Mucosa of gallbladder (tissue), 1 donor: ENCODE measurements at places on chromosomes 4 and X.

DNA sequence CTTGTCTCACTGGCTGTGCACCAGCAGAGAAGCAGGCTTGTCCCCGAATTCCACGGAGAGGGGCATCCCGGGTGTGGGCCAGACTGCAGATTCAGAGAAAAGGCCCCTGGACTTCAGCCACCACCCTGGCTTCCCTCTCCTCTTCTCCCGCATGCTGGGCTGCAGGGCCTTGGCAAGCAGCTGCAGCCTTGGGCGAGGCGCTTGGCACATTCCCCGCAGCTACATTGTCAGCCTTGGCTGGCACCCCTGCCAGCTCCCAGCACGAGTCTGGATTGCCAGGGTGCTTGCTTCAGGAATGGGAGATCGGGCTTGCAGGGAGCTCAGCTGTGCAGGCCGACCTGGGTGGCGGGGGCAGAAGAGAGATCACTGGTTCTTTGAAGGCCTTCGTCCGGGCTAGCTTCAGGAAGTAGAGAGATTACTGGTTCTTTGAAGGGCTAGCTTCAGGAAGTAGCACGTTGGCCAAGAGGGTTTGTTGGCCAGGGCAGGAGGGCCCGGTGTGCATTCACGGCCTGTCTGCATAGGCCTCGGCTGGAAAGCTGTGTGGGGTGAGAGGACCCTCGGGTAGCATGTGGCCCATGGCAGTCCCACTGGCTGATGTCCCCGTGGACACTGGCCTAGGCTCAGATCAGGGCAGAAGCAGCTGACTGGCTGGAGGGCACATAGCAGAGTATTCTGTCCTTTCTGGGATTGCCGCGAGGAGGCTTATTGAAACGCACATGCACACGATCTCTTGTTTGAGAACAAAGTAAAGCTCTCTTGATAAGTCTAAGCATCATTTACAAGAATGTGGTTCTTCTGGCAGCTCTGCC lies 2.7 kb downstream of the ABCD1 start:
- DNase-seq: peak; percentile 64

- DNase-seq: no peak
Observed at GRCh38 chr4:101961144-101961543, 170.6 kb downstream of the BANK1 start.

GRCh38 chr4:11014199-11014598 lies 329.6 kb upstream of the CLNK start:
- DNase-seq: no peak

DNA sequence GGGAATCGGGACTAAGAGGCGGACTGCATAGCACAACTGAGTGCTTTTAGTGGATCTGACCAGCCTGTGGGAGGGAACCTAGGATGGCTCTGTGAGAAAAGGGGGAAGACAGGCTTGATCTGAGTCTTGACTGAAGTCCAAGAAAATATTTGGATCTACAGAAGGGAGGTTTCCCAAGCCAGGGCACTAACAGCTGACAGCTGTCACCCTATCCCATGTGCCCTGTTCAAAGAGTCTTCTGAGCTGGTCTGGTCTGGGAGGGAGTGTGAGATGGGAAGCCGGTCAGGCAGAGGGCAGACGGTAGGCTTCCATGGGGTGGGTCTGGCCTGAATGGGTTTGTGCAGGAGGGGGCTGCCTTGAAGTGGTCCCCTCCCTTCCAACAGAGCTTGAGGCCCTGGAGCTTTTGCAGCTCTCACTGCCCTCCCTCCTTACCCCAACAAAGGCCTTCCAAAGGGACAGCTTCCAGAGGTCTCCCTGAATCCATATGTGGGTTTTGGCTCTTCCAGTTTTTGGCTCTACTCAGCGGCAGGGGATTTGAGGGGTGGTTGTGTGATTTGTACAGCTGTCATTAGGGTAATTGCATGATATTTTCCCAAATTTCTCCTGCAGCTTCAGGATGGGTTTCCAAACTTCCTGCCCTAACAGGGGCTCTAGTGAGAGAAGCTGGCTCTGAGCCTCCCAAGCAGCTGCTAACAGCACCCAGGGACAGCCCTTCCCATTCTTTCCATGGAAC lies 643.7 kb downstream of the BCOR start:
- DNase-seq: no peak

GRCh38 chrX:75655627-75656026 lies 129.4 kb downstream of the MAGEE2 start:
- DNase-seq: no peak

DNA sequence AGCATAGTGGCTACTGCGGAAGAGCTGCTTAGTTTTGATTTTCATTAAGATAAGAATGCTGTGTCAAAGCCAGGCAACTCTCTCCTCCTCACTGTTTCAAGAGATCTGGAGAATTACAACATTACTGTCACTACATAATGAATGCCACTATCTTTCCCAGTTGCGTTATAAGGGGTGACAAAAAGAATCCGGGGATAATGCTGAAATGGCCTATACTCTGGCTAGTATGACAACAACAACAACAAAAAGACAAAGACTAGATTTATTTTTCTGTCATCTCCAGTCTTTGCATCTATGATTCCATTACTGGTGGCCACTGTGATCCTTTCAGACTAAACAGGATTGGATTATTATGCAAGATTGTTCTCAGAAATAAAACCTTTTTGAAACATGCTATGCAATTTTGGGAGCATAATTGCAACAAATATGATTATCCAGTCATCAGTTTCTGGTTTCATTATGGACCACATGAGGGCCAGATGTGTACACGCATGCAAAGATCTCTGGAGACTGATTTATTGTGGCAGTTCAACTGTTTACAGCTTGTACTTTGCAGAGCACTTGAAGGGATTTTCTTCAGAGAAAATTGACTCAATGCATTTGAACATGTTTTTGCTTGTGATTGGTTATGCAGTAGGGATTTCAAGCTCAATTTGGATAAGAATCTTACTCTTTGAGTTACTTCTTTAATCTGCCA lies 31.1 kb upstream of the SPANXB1 start:
- no peak for DNase-seq

DNA sequence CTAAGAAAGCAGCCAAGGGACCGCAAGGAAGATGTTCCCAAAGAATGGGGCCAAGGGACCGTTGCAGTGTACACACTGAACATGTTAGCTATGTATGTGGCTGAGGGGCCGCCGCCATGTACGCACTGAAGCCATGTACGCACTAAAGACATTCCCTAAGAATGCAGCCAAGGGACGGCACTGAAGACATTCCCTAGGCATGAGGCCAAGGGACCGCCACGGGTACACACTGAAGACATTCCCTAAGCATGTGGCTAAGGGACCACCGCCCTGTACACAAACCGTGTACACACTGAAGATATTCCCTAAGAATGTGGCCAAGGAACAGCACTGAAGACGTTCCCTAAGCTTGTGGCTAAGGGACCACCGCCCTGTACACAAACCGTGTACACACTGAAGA lies 54.0 kb downstream of the DHRSX start:
- no peak for DNase-seq

GRCh38 chr4:74800310-74800709 lies 6.0 kb upstream of the BTC start:
- no peak for DNase-seq

DNA sequence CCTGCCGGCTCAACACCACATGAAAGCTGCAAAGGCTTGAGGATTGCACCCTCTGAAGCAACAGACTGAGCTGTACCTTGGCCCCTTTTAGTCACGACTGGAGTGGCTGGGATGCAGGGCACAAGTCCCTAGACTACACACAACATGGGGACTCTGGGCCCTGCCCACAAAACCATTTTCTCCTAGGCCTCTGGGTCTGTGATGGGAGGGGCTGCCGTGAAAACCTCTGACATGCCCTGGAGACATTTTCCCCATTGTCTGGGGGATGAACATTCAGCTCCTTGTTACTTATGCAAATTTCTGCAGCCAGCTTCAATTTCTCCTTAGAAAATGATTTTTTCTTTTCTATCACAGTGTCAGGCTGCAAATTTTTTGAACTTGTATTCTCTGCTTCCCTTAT lies 123.5 kb upstream of the SMARCAD1 start:
- no peak for DNase-seq

GRCh38 chrX:23694606-23695005 lies 27.3 kb downstream of the PRDX4 start:
- DNase-seq: peak; percentile 45

- peak; percentile 75 for DNase-seq
Observed at GRCh38 chr4:147362938-147363337, 118.0 kb upstream of the EDNRA start.

DNA sequence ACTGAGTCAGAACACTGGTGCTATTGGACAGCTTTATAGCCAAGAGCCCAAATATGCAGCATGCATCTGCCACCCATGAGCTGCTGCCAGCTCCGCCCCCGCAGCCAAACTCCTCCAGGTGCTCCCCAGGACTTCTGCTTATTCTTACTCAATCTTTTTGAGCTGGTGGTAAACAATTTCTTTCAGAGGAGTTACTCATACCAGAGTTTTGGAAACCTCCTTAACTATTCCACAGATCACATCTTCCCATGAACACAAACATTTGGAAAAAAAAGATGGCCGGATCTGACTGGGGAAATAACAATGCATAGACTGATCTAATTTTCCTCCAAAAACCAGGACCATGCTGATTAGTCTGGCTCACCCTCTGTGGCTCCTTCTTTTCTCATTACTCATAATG lies 399.9 kb downstream of the GPM6A start:
- no peak for DNase-seq

- peak; percentile 36 for DNase-seq
Observed at GRCh38 chrX:107204068-107204605, 2.1 kb downstream of the NUP62CL start.

DNA sequence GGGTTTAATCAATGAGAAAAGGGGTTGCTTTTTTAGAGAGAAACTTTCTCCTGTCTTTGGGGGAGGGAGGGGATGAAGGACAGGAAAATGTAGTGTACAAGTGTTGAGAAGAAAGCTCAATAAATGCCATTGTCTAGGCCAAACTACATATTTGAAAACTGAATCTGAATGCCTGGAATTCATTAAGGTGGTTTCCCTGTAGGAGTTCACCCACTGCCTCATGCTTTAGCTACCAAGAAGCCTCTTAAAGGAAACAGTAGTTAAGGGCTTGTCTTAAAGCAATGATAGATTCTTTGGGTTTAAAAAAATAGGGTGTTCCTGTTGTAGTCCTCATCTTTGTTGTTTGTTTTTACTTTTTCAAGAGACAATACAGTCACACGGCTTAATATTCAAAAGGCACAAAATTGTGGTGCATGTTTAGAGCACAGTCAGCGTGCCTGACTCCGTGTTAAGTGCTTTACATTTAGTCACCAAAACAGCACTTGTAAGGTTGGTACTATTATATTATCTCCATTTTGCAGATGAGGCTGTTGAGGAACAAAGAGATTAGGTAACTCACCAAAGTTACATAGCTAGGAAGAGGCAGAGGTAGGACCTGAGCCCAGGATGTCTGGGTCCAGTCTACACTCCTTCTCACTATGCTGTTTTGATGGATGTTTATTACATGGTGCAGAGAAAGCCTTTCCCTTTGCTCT lies 46.0 kb downstream of the FNIP2 start:
- DNase-seq: no peak

- DNase-seq: no peak
Observed at GRCh38 chr4:147854154-147854553, 122.3 kb downstream of the ARHGAP10 start.

DNA sequence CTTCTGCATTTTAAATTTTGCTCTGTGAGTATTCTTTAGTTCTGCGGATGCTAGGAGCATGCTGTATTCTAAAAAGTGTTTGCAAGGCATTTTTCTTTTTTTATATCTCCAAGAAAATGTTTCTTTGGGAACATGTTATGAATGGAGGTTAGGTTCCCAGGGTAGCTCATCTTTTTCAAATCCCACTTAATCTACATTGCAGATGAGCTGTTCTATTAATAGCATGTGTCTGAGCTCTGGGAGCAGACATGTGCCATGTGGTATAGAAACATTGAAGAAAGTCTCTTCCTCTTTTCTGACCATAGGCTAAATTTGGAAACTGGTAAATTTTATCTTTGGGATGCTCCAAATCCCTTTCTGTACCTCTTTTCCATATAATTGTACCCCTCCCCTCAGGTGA lies 23.2 kb downstream of the DIAPH2 start:
- DNase-seq: no peak

GRCh38 chr4:169128902-169129301 lies 118.8 kb upstream of the CBR4 start:
- no peak for DNase-seq

- no peak for DNase-seq
Observed at GRCh38 chr4:79563219-79563618, 155.2 kb upstream of the GK2 start.

GRCh38 chr4:98937986-98938720 lies 9.2 kb upstream of the EIF4E start:
- DNase-seq: no peak

DNA sequence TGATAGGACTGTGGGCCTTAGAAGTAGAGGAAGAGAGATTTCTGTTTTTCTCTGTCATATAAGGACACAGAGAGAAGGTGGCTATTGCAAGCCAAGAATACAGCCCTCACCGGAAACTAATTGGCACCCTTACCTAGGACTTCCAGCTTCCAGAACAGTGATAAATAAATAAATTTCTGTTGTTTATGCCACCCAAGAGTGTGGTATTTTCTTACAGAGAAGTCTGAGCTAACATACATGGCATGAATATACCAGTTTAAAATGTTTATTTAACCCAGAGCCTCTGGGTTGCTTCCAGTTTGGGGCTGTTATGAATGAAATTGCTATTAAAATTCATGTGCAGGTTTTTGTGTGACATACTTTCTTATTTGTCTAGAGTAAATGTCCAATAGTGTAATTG lies 654.0 kb upstream of the ATOH1 start:
- no peak for DNase-seq

DNA sequence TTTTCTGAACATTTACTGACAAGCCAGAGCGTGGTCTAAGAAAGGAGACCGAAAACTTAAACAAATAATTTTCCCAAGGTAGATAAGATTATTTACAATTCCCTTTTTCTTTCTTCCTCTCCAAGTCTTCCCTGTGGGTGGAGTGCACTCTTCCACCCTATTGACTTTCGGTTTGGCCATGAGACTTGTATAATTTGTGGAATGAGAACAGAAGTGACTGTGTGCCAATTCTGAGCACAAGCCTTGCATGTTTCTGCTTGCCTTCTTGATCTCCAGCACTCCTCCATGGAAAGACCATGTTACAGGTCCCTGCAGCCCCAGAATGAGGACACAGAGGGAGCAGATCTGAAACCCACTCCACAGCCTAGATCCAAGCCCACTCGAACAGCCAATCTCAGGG lies 150.0 kb upstream of the HPGD start:
- no peak for DNase-seq

DNA sequence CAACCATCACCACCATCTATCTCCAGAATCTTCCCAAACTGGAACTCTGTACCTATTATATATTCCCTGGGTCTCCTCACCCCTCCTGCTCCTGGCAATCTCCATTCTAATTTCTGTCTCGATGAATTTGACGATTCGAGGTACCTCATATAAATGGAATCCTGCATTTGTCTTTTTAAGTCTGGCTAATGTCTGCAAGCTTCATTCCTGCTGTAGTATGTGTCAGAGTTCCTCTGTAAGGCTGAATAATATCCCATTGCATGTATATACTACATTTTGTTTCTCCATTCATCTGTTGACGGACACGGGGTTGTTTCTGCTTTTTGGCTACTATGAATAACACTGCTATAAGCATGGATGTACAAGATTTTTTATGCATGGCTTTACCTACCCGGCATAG lies 19.5 kb downstream of the PRKG2 start:
- no peak for DNase-seq
